Osteoblast (primary cell): ENCODE measurements at places on chromosomes 6 and 20. TPM values are rescaled to one million over a fixed set of nuclear protein-coding genes. Genes with fewer than 3 reads are reported as not detected.

- peak; percentile 37 for DNase-seq
Observed at GRCh38 chr6:41162687-41163418, at the start of gene TREM2. Gene TREM2 (minus strand): TSS chr6:41163116. CDS start chr6:41163082, 34 bp downstream.

TTPAL gene
- total RNA-seq = 12.1 and 12.7 TPM in 2 replicates

SOX18 gene
- under 0.01 TPM in 2 replicates for total RNA-seq

RSPO3 gene
- 1.8 and 2.4 TPM in 2 replicates for total RNA-seq

DNA sequence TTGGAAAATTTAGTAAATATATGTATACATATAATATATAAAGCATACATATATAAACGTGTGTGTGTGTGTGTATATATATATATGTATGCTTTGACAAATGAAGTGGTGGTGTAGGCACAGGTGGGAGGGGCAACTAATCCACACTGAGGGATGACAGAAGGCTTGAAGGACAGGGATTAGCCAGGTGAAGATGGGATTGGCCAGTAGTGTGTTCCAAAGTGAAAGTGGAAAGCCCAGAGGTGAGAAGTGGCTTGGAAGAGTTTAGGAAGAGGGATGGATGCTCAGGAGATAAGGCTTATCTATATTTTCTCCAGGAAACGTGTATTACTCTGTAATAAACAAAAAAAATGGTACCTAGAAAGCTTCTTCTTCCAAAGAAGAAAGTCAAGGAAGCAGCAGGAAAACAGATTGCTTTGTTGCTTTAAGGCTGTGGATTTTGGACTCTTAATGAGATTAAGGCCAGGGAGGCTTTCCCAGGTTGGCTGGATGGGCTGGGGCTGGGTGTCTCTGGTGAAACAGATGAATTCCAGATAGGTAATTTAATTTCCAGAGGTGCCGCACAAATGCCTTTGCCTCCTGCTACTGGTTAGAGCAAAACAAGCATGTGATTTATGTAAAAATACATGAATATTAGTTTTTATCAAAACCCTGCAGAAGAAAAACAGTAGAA lies 63.9 kb downstream of the JARID2 start:
- no peak for DNase-seq

GRCh38 chr6:166278579-166279392 lies 29.4 kb downstream of the PRR18 start:
- DNase-seq = no peak

- DNase-seq = no peak
Observed at GRCh38 chr6:145213614-145214013, 521.7 kb downstream of the EPM2A start.

- DNase-seq = no peak
Observed at GRCh38 chr6:90274451-90275030, 22.1 kb downstream of the BACH2 start.

GRCh38 chr6:125154761-125155135 lies 1.2 kb downstream of the TPD52L1 start:
- peak; percentile 62 for DNase-seq

DNA sequence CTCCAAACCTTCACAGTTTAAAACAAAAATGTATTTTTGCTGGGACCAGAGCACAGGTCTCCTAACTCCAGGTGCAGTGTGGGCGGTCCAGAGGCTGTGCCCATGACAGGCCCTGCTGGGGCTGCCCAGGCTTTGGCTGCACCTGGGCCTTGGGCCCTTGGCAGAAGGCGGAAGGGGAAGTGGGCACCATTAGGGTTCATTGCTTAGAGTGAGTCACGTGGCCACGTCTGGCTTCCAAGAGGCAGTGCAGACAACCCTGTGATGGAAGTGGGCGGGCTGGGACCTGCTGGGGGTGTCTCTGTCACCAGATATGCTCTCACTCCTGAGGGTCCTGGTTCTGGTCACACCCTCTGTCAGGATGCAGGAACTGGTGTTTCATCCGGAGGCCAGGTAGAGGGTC lies 302.2 kb downstream of the QKI start:
- DNase-seq = no peak

DNA sequence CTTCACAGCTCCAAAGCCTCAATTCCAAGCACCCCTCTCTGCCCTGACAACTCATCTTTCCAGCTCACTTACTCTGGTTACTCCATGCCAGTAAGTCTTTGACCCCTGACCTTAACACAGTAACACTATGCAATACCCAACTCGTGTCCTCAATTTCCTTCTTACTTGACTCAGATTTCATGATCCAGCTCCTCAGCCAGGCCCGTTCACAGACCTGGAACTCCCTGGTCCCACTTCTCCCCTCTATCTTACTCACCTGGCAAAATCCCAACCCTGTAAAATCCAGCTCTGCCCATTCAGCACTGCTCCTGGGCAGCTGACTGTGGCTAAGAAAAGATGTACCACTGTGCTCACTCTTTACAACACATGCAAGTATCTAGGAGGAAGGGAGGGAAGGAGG lies 7.9 kb downstream of the GNL1 start:
- DNase-seq = peak; percentile 42

HUS1B gene
- total RNA-seq = 0.59 and 0.72 TPM in 2 replicates

TAP1 gene
- 42.3 and 43.6 TPM in 2 replicates for total RNA-seq

ELOVL4 gene
- 6.8 and 7.6 TPM in 2 replicates for total RNA-seq

- DNase-seq = peak; percentile 74
Observed at GRCh38 chr6:139519571-139520031, 145.2 kb upstream of the CITED2 start.

GRCh38 chr20:47663354-47664067 lies 121.8 kb downstream of the SULF2 start:
- DNase-seq = peak; percentile 98

DNA sequence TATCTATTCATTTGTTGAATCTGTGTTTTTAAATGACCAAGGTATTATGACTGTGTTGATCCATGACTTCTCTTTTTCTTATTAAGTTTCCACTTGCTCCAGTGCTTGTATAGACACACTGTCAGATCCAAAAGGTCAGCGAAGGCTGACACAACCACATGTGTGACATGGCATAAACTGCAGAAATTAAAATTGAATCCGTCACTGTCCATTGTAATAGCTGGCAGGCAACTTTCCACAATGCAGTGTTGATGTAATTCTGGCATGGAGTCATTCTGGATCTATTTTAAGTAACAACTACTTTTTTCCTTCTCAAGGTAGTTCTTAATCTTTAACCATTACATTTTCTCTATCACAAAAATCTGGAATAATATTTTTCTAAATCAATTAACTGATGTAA lies 145.3 kb downstream of the AIG1 start:
- DNase-seq = no peak

DNA sequence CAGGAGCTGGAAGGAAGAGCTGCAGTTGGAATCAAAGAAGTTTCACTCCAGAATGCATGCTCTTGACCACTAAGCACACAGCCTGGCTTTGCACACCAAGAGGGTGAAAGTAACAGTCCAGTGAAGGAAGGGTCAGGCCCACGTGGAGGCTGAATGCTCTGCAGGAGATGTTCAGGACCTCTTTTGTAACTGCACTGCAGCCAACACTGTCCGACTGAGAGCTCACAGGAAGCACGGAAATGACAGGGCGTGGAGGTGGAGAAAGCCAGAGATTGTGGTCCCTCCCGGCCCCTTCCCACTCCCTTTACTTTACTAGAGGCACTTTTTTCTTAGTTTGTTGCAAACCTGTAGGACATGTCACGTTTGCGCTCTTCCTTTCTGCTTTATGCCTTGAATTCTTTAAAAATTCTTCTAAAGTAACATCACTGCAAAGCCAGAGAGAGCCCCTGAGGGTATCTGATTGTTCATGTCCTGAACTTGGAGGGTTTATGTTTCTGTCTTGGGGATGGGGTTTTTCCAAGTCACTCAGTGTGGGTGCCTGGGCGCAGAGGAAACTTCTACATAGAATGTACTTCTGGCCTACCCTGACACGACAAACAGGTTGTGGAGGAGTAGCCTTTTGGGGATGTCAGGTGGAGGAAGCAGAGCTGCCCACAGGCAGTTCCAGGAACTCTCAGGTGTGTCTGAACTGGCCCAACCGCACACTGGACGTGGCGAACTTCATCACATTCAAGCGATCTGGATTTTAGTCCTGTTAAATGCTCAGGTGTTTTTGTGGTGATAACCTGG lies 40.9 kb downstream of the JAG1 start:
- DNase-seq = no peak

C6orf58 gene
- total RNA-seq = under 0.01 TPM in 1 of 2 replicates, not detected in the other

DNA sequence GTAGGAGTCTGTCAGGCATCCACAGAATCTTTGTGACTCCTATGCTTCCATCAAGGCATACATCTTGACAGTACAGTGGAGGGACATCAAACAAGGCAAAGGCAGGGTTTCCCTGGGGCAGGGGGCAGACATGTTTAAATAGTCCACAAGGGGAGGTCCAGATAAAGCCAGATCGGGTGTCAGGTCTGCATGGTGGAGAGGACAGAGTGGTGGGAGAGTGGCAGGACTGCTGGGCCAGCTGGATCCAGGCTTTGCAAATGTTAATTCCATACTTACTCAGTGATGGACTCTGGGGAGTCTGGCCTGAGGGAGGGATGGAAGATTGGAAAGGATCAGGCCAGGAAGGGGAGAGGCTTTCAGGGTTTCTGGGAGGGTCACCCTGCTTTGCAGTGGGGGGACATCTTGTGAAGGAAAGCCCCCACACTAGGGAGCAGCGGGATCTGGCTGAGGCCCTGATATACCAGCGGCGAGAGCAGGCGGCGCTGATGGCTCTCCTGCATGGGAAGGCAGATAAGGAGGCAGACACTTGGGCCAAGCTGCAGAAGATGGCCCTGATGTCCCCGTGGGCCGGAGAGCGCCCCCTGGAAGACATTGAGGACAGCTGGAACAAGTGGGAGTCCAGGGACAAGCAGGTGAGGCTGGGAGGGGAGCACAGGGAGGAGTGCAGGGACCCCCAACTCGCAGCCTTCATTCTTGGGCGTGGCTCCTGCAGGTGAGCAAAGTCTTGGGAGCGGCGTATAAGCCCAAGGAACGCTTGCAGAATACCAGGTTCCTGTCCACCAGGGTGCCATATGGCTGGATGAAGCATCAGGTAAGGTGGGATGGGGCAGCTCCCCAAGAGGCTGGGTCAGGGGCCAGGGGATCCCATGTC lies 44.6 kb downstream of the SUN5 start:
- DNase-seq = no peak

GRCh38 chr6:100212131-100212530 lies 218.1 kb upstream of the MCHR2 start:
- no peak for DNase-seq

- peak; percentile 9 for DNase-seq
Observed at GRCh38 chr6:53418288-53418687, 69.5 kb upstream of the ELOVL5 start.

DNA sequence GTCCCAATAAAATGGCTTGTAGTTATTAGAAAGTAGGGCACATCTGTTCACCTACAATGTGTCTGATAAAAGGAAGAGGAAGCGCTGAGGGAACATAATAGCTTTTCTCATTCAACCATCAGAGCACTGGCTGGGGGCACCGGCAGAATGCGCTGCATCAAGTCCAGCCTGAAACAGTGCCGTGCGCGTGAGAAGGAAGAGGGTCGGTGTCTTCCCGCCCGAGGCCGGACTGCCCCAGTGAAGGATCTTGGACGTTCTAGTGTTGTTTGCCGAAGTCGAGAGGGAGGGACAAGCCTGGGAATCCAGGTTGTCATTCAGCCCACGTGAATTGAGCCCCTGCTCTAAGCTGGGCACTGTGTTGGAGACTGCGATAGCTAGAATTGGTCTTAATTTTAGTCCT lies 61.7 kb upstream of the MPC1 start:
- DNase-seq = no peak

GRCh38 chr20:45938727-45939438 lies 4.4 kb downstream of the PCIF1 start:
- peak; percentile 58 for DNase-seq

- DNase-seq = no peak
Observed at GRCh38 chr6:33981421-33981820, 164.5 kb downstream of the GRM4 start.

NAPB gene
- 9.4 and 14.1 TPM in 2 replicates for total RNA-seq

DNA sequence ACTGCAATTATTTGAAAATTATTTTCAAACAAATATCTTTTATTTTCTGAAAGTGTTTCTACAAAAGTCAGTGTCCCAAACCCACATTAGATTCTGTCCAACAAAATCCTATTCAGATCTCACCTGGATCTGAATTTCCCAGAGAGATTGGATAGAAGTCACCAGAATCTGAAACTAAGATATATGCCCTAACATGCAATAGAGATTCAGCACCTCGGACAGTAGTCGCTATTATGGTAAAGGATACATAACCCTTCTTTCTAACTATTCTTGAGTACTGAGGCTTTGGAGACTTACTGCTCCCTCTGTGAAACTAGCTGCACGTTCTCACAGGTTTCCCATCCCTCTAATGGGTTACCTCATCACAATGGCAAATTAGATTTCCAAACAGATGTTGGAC lies 151.4 kb downstream of the ID4 start:
- no peak for DNase-seq

DNA sequence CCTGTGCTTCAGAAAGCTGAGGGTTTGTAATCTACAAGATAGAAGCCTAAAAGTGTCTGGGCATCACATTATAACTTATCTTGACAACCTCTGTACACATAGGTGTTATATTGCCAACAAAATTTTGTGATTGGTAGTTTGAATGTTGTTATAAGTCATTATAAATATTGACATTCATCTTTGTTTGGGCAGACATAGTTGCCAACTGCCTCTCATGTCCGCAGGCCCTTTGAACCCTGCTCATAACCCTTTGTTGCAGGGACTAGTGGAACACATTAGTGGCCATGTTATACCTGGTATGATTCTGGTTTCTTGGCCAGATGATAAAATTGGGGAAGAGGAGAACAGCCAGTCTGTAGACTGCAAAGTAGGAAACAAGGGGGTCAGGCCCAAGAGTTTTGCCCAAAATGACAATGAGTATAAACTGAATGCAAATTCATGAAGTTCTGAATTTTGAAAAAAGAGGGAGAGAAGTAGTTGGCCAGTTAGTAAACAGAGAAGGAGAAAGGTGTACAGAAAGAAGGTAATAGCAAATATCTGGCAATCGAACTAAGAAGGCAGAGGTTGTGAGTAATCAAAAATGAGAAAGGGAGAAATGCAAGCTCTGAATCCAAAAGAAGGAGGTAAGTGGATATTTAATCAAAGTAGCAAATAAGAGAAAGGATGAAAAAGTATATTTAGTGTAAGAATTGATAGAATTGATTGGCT lies 21.6 kb upstream of the LMBRD1 start:
- DNase-seq = no peak

YTHDF1 gene
- total RNA-seq = 23.9 and 26.8 TPM in 2 replicates

- DNase-seq = peak; percentile 93
Observed at GRCh38 chr6:21596145-21596948, 2.8 kb downstream of the SOX4 start.

DNA sequence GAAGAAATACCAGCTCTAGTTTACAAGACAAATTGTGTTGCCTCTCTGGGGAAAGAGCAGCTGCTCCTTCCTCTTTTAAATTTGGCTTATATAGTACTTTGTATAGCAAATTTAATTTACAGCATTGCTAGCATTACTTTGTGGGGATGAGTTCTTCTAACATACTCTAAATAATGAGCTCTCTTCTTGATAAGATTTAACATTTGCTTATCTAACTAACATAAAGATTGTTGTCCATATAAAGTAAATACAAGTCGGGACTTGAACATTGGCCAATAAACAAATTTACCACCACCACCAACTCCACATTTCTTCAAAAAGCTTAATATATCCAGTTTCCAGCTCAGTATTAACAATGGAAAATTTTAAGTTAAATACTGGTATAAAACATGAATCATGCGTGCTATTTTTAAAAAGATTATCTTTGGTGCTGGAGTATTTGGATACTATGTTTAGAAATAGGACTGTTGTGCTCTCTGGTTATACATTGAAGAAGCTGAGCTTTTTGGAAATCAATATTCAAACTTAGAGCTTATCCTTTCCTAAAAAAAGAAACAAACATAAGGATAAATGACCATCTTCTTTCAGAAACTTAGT lies 1146.9 kb upstream of the GJE1 start:
- DNase-seq = no peak

GRCh38 chr6:7343546-7344475 lies 30.8 kb upstream of the SSR1 start:
- no peak for DNase-seq
